H1 (cell line): ENCODE measurements at places on chromosomes 7 and 10.

- DNase-seq, result no peak
Measured at GRCh38 chr10:110843796-110844616, 27.7 kb upstream of the PDCD4 start.

DNA sequence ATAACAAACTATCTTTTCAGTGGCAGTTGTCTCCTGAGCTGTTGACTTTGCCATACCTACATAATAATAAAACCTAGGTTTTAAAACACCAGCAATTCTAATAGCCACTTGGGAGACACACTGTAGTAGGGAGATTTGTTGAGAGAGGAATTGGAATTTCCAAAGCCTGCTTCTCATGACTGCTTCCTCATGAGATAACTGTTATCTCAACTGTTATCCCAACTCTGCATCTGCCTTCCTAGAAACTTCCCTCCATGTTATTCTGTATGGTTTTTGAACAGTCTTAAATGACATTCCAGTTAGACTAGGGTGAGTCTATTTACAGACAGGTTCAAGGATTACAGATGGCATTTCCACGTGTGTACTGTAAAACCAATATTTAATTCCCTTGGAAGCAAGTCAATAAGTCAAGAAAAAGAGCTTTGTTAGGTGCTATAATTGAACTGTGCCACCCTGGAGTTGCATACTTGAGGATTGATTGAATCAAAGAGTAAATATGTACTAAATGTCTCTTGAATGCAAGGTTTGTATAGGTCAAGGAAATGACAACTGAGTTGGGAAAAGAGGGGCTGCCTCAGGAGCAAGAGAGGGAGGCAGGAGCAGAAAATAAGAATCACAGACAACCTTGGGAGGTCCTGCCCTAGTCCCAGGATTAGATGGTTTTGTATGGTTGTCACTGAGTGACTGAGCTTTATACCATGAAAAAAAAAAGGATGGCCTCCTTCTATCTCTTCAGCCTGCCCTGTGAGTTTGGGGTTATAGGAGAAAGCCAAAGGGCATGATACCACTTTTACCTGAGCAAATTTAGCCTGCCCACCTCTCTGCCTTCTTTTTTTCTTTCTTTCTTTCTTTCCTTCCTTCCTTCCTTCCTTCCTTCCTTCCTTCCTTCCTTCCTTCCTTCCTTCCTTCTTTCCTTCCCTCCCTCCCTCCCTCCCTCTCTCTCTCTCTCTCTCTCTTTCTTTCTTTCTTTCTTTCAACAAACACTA, 9.9 kb upstream of the TM9SF3 start:
- no peak for DNase-seq

GRCh38 chr10:132641966-132642731, 104.6 kb downstream of the INPP5A start:
- DNase-seq, result no peak

DNA sequence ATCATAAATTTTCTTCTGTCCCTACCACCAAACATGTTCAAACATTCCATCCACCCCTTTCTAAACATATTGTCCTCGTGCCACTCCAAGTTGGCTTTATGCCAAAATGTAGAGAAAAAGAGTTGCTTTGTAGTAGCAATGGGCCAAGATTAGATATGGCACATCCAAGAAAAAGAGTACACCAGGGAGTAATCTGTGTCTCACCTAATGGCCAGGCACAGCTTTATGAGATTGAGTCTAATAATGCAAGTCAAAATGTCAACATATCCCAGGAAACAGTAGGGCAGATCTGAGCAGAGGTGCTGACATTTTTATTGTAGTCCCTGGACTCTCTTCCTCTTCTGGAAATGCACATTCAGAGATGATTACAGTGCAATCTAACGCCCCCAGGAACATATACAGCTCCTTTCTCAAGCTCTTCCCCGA, 5.7 kb upstream of the OR6V1 start:
- DNase-seq, result no peak

DNA sequence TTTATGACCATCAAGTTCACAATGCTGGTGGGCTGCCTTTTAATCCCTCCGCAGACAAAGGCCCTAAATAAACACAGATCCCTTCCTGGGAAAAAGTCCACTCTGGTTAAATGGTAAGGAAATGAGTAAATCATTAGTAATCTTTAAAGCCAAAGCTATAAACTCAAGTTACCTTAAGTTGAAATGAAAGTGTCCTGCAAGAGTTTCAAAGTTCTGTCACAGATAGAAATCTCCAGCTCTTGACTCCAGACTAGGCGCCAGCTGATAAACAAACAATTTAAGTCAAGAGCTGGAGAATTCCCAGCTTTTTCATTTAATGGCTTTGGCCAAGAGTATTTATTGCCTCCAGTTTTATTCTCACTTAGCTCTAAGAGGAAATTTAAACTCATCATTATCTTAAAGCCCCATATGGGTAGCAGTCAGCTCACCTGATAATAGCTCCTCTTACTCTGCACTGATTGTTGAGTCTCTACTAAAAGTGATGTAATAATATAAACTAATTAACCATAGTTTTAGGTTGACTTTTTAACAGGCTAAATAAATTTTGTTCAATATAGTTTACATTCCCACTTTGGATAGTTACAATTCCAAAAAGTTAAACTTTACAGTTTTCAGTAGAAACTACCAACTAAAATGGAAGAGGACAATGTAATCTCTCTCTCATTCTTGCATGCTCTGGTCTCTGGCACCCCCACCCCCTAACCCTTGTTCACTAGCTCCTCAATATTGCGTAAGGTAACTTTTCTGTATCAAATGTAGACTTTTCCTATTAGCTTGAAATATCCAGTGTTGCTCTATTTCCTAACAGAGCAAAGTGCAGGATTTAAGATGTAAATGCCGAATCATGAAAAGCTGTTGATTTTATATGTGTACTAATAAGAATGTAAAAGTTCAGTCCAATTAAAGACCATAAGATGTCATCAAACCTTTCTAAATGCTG, 56.1 kb downstream of the HIBADH start:
- no peak for DNase-seq

DNA sequence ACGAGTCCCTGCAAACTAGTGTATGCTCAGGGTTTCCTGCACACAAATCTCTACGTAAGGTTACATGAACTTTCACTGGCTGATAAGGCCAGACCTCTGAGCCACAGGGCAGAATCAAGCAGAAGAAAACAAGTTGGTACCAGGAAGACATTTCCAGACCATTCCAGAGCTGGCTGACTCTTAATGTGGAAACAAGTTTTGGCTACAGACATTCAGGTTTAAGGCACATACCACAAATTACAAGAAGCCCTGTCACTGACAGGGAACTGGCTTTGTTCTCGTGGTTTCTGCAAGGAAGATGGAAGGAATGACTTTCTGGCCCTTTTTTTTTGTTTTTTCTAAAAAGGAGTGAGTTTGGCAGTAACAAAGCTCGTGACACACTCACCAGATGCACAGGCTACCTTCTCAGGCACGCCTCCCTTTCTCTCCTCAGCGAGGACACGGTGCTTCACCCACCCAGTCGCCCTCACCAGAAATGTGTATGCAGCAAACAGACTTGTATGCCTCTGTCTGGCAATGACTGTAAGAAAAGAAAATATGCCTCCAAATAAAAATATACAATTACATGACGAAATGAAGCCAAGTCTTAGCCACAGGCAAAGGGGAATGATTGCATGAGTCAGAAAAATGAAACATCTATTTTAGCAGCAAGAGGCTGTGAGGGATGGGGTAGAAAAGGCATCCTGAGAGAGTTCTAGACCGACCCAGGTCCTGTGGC, 22.6 kb downstream of the PLAC9 start:
- no peak for DNase-seq

- DNase-seq, result no peak
Measured at GRCh38 chr10:63396133-63396761, 69.5 kb downstream of the JMJD1C start.

DNA sequence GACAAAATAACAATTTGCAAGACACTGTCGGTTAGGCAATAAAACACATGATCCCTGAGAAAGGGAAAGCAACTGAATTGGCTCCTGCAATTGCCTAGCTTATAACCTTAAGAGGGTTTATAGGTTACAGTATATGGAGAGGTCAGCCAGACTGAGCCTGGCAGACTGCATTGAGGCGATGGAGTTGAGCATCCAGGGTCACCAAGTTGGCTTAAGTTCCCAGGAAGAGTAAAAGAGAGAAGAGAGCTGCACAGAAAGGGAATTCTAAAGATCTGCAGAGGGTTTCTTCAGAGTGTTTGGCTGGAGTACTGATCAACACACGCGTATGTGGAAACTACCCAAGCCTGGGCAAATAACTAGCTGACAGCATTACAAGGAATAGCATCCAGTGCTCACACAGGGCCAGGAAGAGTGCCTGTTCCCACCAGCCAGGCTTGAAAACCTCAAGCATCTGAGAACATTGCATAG, 11.2 kb downstream of the ANKMY2 start:
- DNase-seq, result no peak

DNA sequence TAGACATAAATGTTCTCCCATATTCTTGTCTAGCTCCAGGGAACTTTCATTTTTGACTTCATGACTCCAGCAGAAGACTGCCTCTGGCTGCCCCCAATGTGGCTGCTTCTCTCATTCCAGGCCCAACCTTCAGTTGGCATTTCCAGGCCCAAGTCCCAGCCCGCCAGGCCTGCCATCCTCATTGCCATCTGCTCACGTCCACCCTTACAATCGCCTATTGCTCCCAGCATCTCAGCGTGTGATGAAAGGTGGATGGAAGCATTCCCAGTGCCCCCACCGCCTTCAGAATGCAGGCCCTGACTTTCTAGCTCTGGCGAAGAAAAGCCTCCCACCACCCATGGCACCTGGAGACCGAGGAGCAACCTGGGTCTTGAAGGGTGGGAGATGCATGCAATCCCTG, 132.1 kb upstream of the LANCL2 start:
- DNase-seq, result no peak

- no peak for DNase-seq
Measured at GRCh38 chr7:141652691-141653090, 49.3 kb downstream of the DENND11 start.

GRCh38 chr10:26479766-26480492, 41.8 kb downstream of the APBB1IP start:
- DNase-seq, result no peak

DNA sequence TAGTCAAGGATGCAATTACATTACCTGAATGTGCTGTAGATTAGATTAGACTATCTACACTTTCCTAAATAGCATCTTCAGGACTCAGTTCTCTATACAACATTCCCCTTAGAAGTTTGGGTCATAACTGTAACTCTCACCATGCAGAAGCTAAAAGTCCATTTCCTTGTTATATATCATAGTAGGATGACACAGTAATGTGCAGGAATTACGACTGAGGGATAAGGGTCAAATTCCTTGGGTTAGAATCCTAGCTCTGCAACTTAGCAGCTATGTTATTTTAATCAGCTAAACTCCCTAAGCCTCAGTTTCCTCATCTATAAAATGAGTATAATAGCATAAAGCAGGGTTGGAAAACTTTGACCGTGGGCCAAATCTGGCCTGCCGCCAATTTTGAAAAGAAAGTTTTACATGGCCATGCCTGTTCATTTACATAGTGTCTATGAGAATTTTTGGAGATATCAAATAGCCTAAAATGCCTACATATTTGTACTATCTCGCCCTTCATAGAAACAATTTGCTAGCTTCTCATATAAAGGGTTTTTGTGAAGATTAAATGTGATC, 14.8 kb downstream of the NRCAM start:
- DNase-seq, result no peak

DNA sequence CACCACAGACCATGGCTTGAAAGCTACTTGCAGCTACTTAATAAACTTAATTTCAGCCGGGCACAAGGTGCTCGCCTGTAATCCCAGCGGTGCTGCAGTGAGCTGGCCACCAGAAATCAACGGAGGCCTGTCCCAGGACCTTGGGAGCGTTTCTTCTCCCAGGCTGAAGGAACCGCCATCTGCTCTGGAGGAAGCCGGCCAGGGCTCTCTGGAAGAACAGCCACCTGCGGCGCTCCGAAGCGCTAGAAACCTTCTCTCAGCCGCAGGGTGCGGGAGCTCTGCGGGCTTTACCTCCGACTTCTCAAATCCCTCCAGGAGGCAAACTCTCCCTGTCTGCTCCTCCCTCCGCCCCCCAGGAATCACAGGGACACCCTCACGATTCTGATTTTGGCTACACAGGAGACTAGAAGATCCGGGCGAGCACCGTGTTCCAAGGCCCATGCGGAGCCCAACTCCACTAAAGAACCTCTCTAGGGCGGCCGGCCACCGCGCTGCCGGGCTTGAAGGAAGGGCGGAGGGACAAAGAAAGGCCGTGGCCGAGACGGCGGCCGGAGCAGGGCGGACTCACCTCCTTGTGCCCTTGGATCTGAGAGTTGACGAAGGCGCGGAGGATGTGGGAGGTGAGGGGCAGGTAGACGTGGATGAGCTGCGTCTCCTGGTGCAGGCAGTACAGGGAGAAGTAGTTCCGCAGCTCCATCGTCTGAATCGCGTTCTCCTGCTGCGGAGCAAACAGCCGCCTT, 14.4 kb downstream of the NUDT1 start:
- no peak for DNase-seq

GRCh38 chr10:127283017-127283416, 86.6 kb upstream of the INSYN2A start:
- no peak for DNase-seq

DNA sequence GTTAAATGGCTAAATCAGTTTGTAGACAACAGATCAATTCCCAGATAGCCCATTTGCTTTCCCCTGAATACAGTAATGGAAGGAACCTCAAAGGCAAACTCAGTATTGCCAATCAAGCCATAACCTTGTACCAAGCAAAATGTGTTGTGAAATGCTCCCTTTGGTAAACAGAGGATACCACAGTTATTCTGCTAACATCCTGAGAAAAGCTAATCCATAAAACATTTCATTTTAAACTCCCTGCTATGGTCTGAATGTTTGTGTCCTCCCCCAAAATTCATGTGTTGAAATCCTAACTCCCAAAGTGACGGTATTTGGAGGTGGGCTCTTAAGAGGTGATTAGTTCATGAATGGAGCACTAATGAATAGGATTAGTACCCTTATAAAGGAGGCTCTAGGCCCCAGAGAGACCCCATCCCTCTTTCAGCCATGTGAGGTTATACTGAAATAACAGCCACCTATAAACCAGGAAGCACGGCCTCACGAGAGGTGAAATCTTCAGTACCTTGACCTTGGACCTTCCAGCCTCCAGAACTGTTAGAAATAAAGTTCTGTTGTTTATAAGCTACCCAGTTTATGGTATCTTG, 89.3 kb upstream of the RNF148 start:
- DNase-seq, result no peak

DNA sequence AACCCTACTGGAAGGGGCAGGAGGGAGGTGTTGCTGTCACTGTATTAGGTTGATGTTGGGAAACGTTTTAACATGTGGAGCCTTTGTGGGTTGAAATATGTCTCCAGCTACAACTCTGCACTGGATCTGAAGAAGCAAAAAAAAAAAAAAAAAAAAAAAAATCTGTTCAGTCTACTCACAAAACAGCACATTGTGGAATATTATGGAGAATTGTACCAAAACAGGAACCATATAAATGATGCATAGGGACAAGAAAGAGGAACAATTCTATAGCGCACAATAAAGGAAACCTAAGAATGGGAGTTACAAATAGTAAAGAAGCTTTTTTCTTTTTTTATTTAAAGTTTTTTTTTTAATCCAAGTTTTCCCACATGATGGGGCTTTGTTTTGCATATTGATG, 63.8 kb downstream of the CCSER2 start:
- DNase-seq, result no peak
